NCI-H1417 (cell line): ENCODE measurements at places on chromosomes 1 and 21.

DNA sequence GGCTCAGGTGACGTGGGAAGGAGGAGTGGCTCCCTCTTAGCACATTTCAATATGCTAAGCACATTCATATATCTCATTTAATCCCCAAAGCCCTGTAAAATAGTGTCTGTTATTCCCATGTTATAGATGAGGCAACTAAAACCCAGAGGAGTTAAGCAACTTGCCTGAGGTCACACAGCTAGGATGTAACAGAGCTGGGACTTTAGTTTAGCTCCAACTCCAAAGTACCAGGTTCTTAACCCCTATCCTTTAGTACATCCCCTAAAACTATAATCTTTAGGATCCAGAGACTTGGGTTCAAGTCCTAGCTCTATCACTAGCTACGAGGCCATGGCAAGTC is 48.5 kb downstream of the LGR6 start:
- DNase-seq = no peak

DNA sequence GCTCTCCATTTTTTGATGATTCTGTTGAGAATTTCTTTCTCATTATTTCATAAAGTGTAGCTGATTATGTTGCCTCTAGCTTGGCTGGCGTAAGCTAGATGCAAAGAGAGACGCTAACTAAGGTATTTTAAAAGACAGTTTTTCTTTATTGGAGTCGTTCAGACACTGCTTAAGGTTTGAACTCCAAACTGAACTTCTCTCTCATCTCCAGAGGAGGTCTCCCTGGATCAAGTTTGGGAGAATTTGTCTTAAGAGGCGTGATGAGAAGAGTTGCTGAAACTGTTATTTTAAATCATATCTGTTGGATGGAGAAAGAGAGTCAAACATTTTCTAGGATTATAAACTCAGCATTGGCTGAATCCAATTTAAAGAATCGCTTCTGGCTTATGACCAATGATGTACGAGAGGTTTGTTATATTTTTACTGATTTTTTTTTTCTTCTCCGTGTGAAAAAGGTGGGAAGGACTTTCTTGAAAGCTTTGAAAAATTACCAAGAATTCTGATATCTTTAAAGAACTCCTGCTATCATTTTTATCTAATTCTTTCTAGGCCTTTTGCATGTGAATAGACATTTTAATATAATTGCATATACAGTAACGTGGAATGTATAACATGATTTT is 34.0 kb downstream of the MAP3K7CL start:
- DNase-seq = peak; percentile 68

DNA sequence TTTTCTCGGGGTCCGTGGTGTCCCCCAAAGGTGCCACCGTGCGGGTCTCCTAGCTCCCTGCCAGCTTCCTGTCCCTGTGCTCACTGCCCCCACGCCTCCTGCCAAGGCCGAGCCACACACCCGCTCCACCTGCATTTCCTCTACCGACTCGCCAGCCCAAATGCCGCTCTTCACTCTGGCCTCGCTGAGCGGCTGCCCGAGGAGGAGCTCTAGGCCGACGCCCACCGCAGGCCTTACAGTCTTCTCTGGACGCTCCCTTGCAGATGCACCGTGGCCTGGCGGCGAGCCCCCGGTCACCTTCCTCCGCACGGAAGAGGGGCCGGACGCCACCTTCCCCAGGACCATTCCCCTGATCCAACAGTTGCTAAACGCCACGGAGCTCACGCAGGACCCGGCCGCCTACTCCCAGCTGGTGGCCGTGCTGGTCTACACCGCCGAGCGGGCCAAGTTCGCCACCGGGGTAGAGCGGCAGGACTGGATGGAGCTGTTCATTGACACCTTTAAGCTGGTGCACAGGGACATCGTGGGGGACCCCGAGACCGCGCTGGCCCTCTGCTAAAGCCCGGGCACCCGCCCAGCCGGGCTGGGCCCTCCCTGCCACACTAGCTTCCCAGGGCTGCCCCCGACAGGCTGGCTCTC is 26.3 kb downstream of the FTCD start:
- no peak for DNase-seq

DNA sequence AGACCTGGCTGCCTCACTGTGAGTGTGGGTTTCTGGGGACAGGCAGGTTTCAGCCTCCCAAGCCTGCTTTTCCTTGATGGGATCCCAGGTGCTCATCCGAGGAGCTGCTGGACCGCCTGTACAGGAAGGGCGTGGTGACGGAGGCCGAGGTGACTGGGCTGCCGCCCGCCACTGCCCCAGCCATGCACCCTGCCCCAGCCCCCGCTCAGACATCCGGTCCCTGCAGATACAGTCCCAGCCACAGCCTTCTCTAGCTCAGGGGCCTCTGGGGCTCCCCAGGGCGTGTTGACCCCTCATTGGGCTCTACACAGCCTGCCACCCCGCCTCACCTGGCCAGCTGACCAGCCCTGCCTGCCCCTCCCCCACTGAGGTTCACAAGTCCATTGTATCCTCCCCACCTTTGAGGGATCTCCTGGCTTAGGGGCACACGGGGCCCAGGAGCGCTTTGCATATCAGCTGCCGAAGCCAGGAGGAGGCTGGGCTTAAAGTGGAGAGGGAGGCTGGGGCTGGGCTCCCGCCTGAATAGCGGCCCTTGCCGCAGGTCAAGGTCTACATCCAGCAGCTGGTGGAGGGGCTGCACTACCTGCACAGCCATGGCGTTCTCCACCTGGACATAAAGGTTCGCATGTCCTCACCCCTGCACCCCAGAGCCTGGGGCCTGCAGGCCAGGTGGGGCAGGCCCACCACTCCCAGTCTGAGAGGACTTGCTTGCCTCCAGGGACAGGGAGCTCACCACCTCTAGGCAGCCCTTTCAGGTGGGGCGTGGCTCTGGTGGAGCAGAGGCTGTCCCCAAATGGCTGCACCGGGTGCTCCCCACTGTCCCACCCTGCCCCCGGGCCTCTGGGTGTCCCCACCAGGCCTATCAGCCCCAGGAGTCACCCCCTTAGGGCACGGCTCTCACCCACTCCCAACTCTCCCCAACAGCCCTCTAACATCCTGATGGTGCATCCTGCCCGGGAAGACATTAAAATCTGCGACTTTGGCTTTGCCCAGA is 38.5 kb downstream of the TRIM11 start:
- DNase-seq = peak; percentile 17

DNA sequence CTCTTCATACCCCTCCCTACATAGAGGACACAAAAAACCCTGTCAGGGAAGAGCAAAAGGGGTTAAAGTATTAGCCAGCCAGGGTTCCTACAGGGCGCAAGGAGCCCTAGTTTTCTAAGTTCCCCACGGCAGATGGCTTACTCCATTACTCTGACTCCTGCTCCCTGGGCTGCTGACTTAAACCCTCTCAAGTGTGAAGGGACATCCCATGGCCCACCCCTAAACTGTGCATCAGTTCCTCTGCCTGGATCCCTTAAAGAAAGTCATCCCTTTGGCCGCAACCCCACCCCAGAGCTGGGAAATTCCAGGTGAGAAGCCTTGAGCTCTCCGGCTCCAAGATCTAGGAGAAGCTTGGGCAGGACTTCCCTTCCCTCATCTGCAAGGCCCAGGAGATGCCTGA is 236.0 kb downstream of the TOMM20 start:
- DNase-seq = no peak

DNA sequence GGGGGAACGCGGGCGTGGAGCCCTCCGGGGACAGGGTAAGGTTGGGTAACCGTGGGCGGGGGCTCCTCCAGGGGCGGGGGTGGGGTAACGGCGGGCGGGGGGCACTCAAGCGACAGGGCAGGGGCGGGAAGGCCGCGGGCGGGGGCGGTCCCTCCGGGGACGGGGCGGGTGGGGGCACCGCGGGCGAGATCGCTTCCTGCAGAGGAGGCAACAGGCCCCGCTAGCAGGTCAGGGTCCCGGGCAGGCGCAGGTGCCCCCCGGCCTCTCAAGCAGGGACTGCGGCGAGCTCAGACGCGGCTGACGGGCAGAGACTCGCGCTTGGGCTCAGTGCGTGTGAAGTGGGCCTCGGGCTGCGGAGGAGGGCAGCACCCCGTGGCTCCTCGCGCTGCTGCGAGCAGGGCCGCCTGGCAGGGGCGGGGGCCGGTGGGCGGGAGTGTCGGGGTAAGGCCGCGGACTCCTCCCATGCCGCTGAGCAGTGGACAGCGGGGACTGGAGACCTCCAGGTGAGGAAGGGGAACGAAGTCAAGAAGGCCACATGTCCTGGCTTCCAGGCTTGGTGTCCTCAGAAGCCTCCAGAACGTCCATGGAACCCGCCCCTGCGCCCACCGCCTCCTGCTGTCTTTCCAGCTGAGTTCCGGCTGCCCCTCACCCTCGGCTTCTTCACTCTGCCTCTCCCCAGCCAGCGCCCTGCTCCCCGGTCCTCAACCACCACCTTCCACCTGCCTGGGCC is 627 bp upstream of the GNB1 start:
- DNase-seq = peak; percentile 79

DNA sequence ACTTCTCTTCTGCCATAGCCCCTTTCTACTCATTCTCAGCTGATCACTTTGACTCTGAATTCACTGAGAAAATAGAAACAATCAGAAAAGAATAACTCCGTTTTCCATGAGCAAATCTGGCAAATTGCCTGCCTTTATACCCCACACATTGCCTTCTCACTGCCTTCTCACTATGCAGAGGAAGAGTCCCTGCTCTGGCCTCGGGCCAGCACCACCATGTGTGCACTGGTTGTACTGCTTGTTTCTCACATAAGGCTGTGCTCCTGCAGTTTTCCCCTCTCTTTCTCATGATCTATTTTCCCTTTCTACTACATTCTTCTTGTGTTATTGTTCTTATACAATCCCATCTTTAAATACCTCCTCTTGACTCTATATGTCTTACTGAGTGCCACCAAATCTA is 2.3 kb upstream of the HMGCS2 start:
- no peak for DNase-seq

- no peak for DNase-seq
Observed at GRCh38 chr1:3086272-3086974, 17.4 kb downstream of the PRDM16 start.

DNA sequence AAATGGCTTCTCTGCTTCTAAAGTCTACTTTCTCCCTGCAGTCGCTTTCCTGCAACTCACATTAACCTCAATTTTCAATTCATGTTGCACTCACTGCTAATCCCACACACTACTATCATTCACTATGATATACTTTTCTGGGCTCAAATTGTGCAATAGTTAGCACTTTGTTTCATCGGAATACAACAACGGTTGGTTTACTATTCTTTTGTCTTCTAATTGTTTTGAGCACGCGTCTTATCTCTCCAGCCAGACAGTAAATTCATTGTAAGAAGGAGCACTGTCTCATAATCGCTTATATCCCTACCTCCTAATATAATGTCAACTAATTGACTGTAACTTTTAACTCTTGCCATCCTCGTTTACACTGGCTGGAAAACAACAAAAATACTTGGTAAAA is 3.9 kb upstream of the PALMD start:
- no peak for DNase-seq

DNA sequence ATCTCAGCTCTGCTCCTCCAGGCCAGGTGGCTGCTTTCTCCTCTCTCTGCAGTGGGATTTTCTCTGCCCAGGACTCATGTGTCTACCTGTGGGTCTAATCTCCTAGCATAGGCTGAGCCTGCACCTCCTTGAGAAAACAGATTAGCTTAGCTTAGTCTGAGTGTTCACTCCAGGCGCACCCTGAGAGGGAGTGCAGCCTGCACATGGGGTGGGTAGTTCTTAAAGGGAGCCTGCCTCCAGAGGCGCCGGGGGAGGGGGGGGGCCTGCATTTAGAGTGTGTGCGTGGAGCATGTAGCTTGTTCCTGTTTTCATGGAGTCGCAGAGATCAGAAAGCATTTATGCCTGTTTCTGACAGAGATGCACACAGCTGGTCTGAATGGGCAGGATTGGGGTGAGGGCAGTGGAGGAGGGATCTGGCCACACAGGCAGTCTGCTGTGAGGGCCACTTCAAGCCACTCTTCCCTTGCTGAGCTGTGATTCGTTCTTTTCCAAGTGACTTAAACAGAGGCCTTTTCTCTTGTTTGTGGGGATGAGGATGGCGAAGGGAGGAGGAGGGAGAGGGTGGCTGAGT is 45.2 kb downstream of the GALNT2 start:
- DNase-seq = peak; percentile 21

- DNase-seq = no peak
Observed at GRCh38 chr1:23930861-23931490, 17.8 kb upstream of the CNR2 start.

- no peak for DNase-seq
Observed at GRCh38 chr1:201142849-201143725, 11.2 kb downstream of the TMEM9 start.

GRCh38 chr1:212555426-212555825 is 53.1 kb upstream of the ATF3 start:
- no peak for DNase-seq

GRCh38 chr1:89736937-89737733 is 83.7 kb upstream of the LRRC8D start:
- no peak for DNase-seq

DNA sequence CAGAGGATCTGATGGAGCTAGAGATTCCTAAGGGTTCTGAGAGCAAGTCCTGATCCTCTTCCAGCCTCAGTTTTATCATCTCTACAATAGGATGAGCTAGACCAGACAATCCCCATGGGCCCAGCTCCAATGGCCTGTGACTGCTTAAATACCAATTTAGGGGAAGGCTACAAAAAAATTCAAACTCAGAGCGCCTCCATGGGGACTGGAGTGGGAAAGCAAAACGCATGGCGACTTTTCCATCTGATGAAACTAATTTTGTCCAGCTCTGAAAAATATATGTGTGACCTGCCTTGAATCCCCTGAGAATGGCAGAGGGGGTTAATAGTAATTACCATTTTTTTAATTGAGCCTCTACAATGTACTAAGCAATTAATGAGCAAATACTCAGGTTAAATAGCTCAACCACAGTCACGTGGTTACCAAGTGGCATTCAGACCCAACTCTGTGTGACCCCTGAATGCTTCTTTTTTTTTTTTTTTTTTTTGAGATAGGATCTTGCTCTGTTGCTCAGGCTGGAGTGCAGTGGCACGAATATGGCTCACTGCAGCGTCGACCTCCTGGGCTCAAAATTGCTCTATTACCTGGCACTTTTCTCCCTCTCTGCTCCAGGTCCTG is 8.4 kb downstream of the EXTL1 start:
- DNase-seq = no peak

DNA sequence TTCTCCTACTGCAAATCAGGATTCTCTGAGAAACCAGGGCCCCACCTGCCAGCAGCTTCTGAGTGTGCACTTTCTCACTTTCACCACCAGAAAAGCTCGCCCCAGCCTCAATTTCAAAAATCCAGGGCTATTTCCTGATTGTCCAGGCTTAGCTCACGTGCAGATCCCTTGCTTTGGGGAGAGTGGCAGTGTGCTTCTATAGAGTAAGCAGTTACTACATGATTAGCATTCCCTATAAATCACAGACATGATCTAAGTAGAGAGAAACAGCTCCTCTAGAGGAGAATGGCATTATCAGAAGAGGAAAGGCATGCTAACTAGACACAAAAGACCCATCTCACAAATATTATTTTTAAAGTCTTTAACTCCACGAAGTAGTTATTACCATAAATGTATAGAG is 456.0 kb upstream of the PKN2 start:
- no peak for DNase-seq

DNA sequence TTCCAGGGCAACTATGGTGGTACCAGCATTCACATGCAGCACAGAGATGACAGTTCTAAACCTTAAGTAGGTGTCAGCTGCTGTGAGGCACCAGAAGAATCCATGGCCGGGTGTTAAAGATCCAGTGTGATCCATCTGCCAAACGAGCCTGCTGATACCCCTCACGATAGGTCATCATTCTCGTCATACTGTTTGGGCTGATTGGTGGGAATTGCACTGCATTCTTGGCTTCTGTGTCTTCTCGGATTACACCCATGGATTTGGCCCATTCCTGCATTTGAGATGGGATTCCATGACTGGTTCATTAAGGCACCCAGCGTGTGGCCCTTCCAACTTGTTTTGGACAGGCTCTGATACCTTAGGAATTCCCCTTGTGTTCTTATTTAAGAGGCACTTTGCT is 55.2 kb downstream of the ST6GALNAC3 start:
- no peak for DNase-seq

- DNase-seq = no peak
Observed at GRCh38 chr1:214280386-214281020, 456 bp upstream of the SMYD2 start.
